ENCODE measurements at places on chromosomes 7 and 10.

DNA sequence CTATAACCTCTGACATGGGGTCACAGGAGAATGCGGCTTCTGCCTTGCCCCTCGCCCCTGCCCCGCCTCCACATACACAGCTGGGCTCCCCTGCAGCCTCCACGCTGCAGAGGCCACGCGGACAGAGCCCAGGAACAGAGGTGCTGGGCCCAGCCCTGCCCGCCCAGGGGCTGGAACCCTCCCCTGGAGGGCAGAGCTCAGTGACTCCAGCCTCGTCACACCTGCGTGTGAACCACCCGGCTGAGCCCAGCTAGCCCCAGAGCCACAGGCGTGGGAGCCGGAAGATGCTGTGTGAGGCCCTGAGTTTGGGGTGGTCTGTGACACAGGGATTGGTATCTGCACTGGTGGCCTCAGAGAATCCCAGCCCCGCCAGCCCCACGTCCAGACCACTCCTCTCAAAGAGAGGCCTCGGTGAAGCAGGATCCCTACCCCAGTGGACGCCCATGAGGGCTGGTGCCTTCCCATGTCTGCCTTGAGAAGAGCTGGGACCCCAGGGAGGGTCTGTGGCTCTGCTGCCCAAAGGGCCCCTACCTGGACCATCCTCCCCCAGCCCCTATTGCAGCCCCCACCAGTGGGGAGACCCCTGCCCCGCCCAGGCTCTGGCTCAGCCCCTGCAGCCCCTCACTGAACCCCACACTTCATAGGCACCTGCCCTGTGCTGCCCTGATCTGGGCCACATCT is 8.1 kb upstream of the ADAP1 start:
- no peak for DNase-seq

- DNase-seq: no peak
These were observed 132.6 kb downstream of the MAPK8 start for GRCh38 chr10:48439031-48439430.

GRCh38 chr7:126443951-126444350 is 808.8 kb downstream of the GRM8 start:
- no peak for DNase-seq

DNA sequence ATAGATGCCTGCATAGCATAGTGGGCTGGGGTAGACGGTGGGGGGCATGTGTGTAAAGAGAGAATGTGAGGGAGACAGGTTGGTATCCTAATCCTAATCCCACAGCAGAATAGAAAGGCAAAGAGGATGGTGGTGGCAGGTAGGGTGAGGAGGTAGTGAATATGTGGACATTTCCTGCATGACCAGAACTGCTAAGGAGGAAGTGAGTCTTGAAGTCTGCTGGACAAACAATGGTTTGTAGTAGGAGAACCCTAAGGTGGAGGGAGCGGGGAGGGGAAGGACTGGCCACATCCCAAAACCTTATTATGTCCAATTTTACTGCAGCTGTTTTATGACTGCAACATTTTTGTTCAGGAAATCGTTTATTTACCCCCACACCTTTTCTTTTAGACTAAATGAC is 279.7 kb downstream of the AUTS2 start:
- no peak for DNase-seq

DNA sequence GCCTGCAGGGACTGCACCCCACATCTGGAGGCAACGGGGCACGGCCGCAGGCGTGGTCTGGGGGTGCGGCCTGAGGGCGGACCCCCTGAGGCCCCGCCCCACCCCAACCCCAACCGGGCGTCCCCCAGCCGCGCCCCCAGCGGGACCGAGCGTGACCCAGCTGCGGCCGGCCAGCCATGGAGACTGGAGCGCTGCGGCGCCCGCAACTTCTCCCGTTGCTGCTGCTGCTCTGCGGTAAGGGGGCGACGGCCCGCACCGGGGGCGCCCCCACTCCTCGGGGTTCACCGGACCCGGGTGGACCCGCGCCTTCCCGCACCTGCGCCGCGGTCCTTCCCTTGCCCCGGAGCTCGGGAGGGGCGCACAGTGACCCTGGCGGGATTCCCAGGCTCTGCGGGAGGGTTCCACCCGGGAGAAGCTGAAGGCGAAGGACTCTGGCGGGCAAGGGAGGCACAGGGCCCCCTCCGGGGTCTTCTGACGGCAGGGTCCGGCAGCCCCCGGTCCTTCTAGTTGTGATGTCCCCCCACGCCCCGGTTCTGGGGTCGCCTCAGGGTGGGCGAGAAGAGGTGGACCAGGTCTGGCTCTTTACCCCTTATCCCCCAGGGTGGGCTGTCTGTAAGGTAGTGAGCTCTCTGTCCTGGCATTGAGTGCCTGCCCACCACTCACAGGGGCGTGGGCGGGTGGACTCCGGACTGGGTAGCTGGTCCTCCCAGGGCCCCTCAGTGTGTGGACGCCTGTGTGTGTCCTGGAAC is at the start of gene RAMP3:
Gene RAMP3 (plus strand): TSS at position 139 of the 749 bp plus-strand sequence. CDS start 38 bp downstream, at position 177.
- no peak for DNase-seq

DNA sequence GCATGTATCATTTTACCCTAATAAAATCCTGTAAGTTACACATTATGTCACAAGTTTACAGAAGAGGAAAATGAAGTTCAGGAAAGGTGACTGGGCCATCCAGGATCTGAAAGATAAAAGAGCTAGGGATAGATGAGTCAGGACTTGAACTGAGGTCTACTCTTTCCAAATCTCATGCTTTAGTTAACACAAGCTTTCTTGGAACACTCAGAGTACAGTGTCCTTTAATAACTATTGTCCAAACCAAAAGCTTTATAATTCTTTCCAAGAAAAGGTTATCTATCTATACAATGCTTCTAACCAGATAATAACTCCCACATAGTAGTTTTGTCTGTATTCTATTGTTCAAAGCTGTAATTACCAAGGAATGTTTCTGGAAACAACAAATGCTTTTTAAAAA is 164.6 kb downstream of the LRRN3 start:
- DNase-seq: no peak

Measured in CD4-positive, alpha-beta T cell treated with Interleukin-4 for 4 hours (primary cell).